ENCODE measurements at places on chromosomes 6 and 20.

DNA sequence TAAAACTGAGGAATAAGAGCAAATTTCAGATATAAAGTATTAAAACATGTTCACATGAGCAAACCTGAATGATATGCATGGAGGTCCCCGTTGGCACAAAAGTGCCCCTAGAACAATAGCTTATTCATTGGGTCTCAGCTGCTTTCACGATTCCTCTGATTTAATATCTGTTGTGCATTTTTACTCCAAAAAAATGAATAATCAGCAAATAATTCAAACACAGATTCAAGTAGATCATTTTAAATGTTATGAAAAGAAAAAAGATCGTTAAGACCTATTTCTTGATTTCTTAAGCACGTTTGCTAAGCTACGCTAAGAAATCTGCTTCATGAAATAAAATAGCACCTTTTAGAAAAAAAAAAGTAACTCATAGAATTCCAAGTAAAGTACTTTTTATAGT, 21.7 kb downstream of the HUS1B start:
- DNase-seq = no peak

DNA sequence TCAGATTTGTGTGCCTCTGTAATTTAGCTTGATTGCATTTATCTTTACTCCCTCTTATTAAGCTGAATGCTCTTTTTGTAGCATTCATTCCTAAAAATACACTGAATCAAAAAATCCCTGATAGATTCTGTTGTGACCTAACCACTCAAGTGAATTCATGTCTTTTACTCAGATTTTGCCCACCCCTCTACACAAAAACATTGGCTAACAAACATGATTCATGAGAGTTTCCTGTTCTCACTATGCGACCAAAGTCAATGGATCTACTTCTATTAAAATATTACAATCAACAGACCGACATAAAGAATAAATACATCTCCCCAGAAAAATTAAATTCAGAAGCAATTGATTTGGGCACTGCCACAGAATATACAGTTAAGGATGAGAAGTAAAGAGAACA, 99.5 kb upstream of the THEMIS start:
- no peak for DNase-seq

- no peak for DNase-seq
These were observed 97.5 kb downstream of the CDH26 start for GRCh38 chr20:60055740-60056139.

DNA sequence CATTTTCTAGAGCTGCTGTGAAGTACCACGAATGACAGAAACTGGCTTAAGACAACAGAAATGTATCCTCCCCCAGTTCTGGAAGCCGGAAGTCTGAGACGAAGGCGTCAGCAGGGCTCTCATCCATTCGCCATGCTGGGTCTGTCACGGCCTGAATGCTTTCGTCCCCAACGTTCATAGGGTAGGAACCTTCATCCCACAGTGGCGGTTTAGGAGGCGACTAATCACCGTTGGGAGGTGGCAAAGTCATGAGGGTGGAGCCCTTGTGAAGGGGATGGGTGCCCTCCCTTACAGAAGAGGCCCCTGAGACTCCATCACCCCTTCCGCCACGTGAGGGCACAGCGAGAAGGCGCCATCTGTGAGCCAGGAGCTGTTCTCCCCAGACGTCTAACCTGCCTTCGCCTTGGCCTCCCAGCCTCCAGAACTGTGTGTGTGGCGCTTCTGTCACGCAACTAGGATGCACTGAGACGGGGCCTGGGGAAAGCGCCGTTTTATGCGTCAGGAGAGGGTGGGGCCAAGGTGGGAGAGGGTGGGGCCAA, 250.3 kb downstream of the TTLL2 start:
- DNase-seq = no peak

DNA sequence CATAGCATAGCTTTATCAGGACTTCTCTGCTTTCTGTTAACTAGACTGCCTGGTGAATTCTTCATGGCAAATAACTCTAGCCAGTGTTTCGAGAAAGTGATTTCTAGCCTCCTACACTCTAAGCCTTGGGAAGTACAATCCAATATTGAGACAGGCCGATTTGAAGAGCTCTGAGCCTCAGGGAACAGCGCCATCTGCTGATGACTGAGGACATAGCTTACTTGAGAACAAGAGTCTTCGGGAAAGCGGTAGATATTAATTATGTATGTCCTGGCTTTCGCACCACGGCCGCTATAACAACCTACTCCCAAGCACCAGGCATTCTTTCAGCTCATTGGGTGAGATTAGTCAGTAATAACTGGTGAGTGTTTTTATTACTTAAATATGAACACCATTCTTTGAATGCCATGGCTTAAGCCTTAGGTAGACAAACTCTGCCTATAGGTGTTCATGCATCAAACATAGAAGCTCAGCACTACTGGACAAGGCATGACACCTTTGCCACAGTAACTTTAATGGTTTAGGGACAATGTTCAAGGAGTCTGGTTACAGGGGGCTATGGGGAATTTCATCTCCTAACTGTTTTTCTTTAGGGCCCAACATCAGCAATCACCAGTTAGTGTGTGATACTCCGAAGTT, 518.6 kb downstream of the BMP2 start:
- peak; percentile 98 for DNase-seq

DNA sequence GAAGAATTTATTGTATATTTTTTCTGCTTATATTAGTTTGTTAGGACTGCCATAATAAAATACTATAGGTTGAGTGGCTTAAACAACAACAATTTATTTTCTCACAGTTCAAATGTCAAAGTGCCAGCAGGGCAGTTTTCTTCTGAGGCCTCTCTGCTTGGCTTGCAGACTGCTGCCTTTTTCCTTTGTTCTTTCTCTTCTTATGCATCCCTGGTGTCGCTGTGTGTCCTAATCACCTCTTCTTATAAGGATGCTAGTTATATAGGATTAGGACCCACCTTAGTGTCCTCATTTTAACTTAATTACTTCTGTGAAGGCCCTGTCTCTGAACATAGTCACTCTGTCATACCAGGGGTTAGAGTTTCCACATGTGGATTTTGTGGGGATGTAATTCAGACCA, 354.4 kb downstream of the NKAIN2 start:
- no peak for DNase-seq

DNA sequence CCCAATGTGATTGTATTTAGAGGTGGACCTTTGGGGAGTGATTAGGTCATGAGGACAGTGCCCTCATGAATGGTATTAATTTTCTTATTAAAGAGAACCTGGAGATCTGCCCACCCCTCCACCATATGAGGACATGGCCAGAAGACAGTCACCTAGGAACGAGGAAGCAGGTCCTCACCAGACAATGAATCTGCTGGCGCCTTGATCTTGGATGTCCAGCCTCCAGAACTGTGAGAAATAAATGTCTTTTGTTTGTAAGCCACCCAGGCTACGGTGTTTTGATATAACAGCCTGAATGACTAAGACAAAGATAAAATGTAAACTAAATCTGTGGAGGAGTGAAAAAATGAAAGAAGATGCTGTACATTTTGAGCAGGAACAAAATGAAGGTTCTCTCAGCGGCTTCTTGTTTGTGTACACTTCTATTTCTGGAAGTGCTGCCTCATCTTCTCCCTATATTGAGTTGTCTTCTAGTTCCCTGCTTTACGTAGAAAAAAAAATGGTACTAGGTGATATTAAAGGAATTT, 1.5 kb upstream of the IPCEF1 start:
- DNase-seq = no peak

DNA sequence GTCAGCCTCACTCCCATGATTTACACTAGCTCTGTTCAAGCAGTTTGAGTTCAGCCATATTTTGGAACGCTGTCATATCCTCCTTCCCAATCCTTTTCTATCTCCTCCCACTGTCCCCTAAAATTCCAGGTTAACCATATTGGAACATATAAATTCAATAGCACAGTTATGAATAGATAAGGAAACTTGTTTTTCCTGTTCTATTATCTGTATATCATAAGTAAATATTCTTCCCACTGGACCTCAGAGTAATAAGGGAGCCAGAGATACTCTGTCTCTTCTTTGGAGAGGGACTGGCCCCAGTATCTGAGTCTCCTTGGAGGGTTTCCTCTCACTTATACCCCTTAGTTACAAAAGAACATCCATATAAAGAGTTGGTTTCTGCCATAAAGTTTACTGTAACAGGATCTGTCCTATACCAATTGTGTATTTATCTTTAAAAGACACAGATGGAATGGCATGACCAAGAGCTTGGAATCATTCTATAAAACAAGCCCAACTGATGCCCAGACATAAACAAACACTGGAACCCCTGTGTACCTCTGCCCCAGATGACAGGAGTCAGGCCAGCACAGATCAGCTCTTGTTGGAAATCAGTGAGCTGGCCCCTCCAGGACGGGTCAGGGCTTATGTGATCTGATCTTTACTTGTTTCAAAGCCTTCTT, 67.1 kb downstream of the EPB41L2 start:
- no peak for DNase-seq
